ENCODE measurements at places on chromosomes 3 and 15.

- DNase-seq, result no peak
These were observed 42.7 kb downstream of the ALCAM start for GRCh38 chr3:105409364-105409763.

GRCh38 chr3:69200384-69201068, 78.1 kb upstream of the LMOD3 start:
- no peak for DNase-seq

- DNase-seq, result no peak
These were observed 317.0 kb upstream of the LRRFIP2 start for GRCh38 chr3:37491343-37491742.

- no peak for DNase-seq
These were observed 63.0 kb downstream of the ST3GAL6 start for GRCh38 chr3:98826126-98826525.

GRCh38 chr3:17140670-17141505, 256.1 kb downstream of the PLCL2 start:
- DNase-seq, result no peak

DNA sequence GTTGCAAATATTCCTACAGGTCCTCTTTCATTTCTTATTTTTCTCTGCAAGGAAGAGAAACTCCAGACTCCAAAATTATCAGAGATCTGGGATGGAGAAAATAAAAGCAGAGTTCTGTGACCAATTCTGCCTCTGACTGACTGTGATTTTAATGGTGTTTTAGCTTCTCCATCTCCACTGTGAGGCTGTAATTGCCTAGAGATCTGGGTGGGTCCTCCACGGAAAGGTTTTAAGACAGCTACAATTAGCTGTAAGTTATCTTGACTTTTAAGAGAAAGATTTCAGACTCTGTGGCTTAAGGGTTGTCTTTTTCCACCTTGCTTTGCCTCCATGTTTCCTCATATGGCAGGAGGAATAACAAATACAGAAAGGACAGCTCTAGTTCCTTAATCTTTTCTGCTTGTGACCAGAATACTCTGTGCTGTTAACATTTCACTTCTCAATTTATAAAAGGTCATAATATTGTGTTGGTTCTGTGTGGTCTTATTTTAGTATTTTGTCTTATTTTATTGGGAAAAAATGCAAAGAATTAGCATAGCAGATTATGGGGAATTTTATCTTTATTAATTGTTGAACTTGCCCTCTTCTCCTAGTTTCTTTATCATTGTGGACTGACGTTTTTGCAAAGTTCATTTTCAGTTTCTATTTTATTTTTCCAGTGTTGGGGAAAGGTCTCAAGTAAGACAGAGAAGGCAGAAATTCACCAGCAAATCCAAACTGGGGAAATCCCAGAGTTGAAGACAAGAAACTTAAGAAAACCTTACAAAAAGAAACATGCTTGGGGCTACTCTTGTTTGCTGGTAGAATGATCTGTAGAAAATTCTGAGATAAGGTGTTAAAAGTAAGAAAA, 157.9 kb downstream of the RAP2B start:
- no peak for DNase-seq

DNA sequence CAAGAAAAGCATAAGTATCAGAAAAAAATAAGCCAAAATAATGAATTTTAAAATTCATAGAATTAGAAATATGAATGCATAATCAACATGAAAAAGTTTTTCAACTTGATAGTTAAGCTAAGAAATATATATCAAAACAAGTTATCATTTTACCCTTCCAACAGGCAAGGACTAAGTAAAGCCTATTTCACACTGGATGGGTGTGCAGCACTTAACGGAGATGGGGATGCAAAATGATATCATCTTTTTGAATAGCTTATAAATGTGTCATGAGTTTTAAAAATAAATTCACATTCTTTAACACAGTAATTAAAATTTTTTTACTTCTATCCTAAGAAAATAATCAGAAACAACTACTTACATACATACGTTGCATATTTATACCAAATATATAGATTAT, 20.9 kb downstream of the PIK3R4 start:
- DNase-seq, result no peak

- no peak for DNase-seq
These were observed 3.1 kb downstream of the CSRNP1 start for GRCh38 chr3:39150148-39150802.

DNA sequence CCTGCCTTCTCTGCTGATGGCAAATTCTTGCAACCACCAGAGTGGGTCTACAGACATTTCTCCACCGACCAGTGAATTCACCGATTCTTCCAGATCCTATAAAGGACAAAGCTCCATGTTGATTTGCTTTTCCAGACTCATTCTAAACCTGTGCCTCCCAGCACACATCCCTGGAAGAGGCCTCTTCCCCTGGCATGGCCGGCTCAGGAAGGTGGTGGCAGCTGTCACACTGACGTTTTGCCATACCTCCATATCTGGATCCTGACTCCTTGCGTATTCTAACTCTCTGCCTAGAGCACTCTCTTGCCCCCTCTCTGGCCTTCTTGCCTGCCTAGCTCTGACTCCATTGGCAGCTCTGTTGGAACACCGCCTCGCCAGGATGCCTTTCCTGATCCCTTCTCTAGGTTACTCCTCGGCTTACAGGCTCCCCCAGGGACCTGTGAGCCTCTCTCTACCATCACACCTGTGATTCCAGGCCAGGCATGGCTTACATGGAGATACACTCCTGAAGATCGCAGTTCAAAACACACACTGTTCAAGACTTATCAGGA, 31.0 kb downstream of the SLCO2A1 start:
- DNase-seq, result no peak

GRCh38 chr3:88926221-88926620, 181.2 kb upstream of the EPHA3 start:
- DNase-seq, result no peak

DNA sequence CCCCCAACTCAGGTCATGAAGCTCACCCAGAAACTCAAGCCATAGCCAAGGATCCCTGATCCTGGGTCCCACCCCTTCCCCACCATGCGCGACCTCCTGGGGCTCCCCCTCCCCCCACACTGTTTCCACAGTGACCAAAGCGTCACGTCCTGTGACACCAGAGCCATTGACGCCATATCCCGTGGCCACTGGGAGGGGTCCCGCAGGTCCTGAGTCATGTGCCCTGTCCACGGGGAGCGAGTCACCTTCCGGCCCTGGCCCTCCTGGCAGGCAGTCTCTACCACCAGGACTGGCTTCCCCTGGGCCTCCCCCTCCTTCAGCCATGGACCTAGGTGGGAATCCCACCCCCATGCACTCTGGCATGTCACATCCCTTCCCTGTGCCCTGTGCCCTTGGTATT, 15.6 kb downstream of the SEMA3F start:
- no peak for DNase-seq

DNA sequence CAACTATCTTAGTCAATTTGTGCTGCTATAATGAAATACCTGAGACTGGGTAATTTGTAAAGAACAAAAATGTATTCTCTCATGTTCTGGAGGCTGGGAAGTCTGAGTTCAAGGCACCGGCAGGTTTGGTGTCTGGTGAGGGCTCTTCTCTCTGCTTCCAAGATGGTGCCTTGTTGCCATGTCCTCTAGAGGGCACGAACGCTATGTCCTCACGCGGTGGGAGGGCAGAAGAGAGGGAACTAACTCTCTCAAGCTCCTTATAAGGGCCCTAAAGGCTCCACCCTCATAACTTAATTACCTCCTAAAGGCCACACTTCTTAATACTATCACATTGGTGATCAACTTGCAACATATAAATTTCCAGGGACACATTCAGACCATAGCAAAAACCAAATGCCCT, 108.4 kb downstream of the ADAMTSL3 start:
- DNase-seq, result no peak

- DNase-seq, result no peak
These were observed 615.7 kb downstream of the TBL1XR1 start for GRCh38 chr3:176581589-176581988.

DNA sequence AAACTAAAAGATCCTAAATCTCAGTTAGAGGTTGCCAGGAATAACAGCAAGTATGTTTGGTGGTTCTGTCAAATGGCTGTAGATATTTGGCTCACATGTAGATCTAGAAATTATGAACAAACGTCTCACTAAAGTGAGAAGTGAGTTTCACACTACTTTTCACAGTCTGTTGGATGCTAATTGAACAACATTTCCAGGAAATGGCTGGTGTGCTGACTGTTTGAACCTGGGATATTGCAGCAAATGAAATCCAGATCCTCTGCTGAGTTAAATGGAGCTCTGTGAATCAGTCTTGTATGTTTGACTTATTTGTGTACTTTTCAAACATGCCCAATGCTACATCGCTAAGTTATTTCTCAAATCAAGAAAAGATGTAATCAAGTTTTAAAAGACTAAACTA, 21.3 kb upstream of the RSL24D1 start:
- no peak for DNase-seq

DNA sequence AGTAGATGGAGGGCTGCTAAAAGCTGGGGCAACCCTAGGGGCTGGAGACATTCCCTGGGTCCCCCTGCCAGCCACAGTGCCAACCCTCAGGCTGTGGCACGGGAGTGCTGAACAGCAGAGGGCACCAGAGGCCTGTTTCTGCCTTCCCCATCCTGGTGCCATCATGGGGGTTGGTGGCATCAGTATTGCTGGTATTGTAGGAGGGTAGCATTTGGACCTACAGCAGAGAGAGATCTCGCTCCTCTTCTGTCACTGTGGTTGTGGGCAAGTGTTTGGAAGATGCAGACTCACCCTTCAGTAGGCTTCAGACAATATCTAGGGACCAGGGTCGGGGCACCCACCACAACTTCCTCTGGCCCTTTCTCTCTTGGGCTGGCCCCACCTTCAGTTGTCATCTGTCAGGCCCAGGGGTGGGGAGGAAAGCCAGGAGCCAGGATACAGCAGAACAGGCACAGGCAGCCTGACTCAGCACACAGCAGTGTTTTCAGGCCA, 123.5 kb downstream of the RPLP1 start:
- DNase-seq, result peak; percentile 62

DNA sequence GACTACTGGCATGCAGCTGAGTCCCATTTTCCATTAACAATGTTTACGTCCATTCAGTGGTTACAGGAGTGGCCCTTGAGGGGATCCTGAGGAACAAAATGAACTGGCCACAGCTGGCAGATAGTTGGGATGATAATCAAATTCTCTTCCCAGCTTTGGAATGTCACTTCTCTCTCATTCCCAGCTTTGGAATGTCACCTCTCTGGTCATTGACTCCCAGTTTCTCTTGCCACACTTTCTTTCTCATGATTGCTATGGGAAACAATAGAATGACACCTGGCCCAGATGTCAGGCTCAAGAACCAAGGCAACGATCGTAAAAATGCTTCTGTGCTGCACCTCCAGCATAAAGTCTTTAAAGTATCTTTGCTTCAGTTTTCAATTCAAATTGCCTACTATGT, 34.0 kb downstream of the ATP13A4 start:
- DNase-seq, result no peak

DNA sequence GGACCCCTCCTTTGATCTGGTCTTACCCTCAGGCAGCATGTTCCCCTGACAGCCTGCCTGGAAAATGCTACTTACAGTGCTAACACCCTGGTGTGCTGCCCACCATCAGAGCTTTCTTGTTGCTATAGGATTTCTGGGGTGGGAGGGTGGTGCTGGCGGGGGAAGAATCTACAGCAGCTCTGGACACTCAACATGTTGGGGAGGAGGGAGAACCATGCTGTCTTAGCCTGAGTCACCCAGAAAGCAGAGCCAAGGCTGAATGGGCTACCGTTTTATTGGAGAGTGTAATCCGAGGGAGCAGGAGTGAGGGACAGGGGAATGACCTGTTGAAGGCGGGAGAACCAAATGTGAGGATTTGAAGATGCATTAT, 45.6 kb downstream of the MFSD1 start:
- no peak for DNase-seq

DNA sequence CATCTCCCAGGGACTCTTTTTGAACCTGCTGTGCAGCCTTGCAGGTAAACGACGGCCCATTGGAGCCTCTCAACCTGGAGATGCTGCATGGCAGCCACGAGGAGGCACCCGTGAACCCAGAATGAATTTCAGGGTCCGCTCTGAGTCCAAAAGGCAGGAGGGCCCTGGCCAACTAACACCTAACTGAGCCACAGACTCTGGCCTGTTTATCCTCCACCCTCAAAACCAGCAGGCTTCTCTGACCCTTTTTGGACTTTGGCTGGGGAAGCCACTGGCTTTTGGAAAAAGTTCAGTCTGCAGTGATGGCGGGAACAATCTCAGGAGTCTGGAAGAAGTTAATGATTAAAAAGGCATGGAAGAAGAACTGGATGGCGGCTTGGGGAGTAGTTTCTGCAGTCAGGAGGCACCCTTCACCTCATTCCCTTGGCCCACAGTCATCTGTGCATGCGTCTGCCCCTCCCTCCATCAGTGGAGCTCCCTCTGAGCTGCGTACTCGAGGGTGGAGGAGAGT, 4.1 kb downstream of the PXYLP1 start:
- DNase-seq, result no peak

DNA sequence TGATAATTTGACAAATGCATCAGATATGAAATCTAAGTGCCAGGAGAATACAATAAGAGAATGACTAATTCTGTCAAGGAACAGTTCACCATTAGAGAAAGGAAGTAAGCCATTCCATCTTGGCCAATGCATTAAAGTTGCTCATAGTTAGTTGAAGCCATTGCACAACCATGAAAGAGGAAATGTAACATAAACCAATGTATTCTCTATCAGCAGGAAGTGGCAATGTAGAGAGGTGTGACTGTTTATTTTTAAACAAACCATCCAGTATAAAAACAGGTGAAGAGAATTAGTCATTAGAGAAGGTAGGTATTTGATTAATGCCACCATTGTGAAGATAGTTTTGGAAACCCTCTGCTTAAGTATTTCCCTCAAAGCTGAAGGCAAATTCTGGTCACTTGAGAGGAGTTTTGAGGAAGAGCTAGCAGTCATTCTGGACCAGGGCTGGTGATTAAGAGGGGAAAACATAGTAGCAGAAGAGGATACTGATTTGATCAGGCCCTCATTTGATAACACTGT, 10.7 kb upstream of the ANXA2 start:
- DNase-seq, result no peak

GRCh38 chr3:194134231-194134756, 1.7 kb upstream of the HES1 start:
- DNase-seq, result peak; percentile 69

- DNase-seq, result no peak
These were observed 72.9 kb downstream of the TMCC1 start for GRCh38 chr3:129820587-129820986.

DNA sequence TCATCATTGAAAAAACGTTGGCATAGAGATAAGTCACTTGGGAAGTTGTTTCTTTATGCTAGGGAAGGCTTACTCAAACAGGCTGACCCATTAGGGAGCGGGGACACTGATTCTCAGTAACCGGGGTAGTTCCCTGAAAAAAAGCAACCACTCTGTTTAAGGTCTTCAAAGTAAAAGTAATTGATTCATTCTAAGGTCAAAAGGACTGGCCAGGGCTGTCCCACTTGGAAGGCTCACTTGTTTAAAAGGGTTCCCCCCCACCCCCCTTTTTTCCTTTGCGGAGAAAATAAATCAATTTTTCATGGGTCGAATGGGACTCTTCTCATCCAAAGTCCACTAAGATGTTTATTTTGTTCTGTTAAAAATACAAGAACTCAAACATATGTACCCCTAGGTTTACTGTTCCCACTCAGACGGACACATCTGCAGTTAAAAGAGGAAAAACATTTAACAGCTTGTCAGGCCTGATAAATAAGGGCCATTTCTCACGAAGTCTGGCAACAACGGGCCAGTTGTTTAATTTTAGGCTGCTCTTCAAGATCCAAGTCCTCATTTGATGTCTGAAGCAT, 53.0 kb downstream of the ARHGEF3 start:
- DNase-seq, result no peak

Data from endothelial cell (in vitro differentiated cells).